Smooth muscle cell of bladder (primary cell): ENCODE measurements at places on chromosomes 13 and 19. TPM values are rescaled to one million over a fixed set of nuclear protein-coding genes. Genes with fewer than 3 reads are reported as not detected.

PDS5B gene
- 21.2 and 22.1 TPM in 2 replicates for total RNA-seq

B3GNT8 gene
- 0.71 and 2.3 TPM in 2 replicates for total RNA-seq

PEG3 gene
- 0.55 and 0.85 TPM in 2 replicates for total RNA-seq

LRRC25 gene
- total RNA-seq: 0.14 and 0.28 TPM in 2 replicates
